GF-D8 (cell line): ENCODE measurements at places on chromosomes 5 and 9.

DNA sequence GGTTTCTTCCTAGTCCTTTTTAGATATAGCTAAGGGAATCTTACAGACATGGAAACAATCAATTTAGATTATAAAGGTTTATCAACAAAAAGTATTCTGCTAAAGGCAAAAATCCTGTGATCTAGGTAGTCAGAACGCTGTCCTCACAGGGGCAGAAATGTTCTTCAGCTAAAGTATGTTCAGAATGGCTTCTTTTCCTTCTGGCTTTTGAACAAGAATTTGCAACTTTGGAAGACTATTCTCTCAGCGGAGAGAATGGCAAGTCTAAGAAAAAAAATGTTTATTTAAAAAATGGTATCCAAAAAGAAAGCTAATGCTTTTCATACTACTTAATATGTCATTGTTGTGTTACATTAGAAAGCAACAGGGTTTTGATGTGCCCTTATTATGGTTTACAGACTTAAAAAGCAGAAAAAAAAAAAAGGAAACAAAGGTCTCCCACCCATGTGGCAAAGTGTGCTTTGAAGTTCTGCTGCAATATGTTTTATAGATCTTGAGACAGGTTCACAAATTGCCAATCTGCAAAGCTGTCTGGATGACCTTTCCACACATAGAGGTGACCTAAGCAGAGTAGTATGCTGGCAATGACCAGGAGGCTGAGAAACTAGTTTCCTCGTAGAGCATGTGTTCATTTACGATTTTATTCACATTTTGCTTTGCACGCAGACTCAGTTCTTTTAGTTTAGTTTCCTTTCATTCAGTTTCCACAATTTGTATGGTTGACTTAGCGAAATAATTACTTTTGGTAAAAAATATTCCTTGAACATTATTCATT is 45.1 kb upstream of the PJA2 start:
- no peak for DNase-seq

DNA sequence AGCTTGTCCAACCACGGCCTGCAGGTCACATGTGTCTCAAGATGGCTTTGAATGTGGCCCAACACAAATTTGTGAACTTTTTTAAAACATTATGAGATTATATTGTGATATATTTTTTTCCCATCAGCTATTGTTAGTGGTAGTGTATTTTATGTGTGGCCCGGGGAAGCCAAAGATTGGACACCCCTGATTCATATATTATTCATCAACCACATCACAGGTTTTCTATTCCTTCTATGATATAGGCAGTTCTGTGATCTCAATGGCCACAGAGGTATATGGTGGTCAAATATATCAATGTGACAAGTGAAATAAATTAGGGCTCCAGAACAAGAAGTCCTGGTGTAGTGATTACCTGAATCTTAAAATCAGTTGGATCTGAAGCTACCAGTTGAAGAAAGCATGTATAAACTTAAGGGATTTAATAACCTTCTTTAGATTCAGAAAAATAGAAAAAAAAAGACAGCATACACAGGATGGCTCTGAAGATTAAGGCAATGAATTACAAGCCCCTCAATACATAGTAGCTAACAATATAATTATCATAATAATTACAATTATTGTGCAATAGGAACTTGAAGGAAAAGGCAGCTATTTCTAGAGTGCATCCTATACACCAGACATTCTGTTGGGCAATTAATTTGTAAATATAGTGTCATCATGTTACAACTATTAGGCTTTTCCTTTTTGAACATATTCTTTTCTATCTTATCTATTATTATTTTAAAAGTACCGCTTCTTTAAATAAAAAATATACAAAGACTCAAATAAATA is 530.4 kb upstream of the PTPRD start:
- DNase-seq: no peak

DNA sequence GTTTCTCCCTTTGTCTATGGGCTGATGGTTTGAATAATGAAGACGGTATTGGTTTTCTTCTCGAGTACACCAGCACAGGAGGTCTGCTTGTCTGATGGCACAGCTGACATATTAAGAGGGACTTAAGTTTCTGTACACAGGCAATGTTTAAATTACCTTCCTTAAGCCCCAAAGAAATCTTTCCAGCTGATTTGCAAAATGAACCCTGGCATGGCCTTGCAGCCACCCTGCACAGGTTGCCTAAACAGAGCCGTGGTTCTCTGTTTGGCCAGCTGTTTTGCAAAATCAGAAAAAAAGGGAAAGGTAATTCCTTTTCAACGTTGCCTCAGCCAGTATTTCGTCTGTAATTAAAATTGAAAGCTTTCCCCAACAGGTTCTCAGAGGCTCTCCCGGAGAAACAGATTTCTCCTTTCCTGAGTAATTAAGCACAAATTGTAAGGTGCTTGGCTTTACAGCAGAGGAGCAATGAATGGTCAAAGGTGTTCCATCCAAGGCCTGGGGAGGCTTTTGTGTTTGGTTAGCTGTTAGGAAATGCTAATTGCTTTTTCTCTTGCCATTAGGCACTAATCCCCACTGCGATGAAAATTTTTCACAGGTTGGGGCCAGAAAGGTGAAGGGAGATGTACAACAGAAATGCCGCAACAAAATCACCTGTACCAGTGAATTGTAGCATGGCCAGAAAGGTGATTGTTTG is 138.9 kb downstream of the RASEF start:
- no peak for DNase-seq

DNA sequence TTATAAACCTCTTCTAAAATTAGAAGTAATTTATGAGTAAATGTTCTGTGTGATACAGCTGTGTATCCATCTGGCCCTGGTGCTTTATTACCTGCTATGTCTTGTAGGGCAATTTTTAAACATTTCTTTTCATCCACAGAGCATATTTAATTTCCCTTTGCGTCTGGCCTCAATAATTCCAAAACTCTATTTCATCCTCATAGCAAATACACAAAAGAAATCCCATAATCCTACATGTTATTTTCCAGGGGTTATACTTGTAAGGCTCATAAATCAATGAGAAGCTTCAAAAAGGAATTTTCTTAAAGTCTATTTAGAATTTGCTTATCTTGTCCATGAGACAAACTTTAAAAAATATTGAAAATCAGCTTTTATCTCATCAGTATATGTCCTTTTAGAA is 167.0 kb downstream of the TTC39B start:
- no peak for DNase-seq

GRCh38 chr5:173243831-173244305 is 8.9 kb upstream of the NKX2-5 start:
- DNase-seq: no peak

DNA sequence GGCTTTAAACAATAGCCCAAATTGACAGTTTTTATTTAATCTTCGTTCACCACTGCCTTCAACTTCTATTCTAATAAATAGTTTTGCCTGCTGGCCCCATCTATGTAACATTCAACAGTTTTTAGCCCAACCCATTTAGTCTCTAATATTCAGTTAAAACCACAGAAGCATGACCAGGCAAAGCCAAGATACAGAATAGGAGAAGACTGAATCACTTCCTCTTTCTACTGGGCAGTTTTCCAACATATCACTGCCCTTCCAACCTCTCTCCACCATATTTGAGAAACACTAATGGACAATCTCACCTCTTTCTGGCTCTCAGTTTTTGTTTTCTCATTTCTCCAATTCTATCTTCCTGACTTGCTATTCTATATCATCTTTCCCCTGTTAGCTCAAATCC is 352.9 kb downstream of the DNAH5 start:
- DNase-seq: peak; percentile 24

GRCh38 chr5:138949223-138949574 is 74.1 kb upstream of the LRRTM2 start:
- DNase-seq: no peak

DNA sequence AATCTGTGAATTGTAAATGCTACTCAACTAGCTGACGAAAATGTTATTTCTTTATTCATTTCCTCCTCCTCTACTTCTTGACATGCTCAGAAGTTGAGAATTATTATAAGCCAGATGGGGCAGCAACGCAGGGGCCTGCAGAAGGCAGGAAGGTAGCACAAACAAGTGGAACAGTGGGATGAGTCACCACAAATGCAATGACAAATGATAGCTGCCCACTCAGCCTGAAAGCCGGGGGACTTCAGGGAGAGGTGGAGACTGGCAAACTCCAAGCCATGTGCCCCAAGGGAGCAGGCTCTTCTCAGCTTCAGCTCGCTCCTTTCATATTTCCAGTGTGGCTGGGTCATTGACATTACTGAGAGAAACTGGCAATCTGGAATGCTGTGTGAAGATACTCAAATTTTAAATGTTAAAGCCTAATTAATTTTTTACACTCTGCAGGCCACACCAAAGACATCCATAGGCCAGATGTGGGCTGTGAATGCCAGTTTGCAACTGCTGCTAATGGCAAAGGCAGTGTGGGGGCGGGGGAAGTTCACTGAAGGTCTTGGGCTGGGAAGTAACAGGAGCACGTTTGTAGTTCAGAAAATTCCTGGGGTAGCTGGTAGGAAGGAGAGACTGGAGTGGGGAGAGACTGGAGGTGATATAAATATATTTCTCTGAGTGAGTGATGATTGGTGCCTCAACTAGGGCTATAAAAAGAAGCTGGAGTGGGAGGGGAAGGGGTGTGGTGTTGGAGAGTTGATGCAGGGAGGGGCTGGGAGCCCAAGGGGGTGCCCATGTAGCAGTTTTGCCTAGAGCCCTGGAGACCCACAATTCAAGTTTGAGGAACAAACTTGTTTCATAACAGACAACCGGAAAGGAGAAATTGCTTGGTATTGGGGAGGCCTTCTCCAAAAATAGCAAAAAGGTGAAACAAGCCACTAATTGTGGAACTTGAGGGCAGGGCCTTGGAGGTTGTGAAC is 20.8 kb upstream of the ADRB2 start:
- peak; percentile 28 for DNase-seq

- DNase-seq: no peak
Observed at GRCh38 chr9:111857555-111858211, 38.9 kb upstream of the UGCG start.

- DNase-seq: no peak
Observed at GRCh38 chr9:115941561-115942315, 211.9 kb upstream of the PAPPA start.

DNA sequence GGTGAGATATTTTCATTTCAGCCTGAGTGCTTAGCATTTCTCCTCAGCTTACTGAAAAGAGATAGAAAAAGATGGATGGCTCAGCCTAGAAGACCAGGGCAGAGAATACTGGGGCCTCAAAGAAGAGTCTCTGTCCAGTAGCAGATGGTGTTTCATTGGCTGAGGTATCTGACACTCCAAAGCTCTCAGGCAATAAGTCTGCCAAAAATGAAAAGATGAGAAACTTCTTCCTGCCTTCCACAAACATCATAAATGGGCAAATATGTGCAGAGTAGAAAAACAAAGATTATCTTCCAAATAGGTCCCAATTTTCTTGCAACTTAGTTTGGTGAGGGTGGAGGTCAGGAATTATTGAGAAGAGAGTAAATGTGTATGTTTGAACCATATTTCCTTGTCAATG is 87.4 kb upstream of the ICE1 start:
- DNase-seq: no peak

DNA sequence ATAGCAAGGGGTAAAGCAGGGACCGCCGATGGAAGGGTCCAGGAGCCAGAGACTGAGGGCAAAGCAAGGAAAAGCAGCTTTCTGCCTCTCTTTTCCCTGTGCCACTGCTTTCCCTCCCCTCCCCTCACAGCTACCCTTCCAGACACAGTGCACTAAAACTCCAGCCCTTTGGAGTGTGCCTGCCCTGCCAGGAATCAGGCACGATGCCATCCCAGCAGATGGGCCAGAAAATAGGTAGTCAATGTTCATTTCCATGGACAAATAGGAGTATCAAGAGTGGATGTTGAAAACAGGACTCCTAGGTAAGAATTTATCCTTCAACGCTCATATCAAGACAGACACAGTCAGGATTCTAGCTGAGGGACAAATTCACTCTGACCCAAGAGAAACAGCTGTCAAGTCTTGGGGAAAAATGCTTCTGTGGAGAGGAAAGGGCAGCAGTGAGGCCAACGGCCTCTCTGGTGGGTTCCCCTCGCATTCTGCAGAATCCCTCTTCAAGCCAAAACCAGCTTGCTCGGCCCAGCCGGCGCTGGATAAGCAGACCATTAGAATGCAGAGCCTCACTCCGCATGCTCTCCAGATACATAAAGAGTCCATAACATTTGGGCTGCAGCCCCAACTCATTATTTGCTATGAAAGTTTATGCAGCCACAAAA is 138.0 kb downstream of the CAAP1 start:
- DNase-seq: no peak

DNA sequence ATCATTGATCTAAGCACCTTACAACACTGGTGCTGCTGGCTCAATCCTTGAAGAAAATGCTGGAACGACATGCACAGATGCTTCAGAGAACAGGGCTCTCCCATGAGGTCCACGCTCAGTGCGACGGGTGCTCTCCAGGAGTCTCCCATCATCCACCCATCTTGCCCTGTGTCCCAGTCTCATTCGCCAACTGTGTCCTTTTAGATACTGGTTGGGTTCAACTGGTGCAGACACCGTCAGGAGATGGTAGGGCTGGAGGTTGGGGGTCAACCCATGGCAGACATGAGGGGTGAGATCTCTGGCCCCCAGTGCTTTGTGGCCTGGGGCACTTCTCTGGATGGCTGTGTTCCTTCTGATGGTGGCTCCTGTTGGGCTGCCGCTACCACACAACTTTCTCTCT is 1.6 kb upstream of the OBP2B start:
- no peak for DNase-seq

- no peak for DNase-seq
Observed at GRCh38 chr9:35611230-35611797, 6.3 kb downstream of the TESK1 start.

DNA sequence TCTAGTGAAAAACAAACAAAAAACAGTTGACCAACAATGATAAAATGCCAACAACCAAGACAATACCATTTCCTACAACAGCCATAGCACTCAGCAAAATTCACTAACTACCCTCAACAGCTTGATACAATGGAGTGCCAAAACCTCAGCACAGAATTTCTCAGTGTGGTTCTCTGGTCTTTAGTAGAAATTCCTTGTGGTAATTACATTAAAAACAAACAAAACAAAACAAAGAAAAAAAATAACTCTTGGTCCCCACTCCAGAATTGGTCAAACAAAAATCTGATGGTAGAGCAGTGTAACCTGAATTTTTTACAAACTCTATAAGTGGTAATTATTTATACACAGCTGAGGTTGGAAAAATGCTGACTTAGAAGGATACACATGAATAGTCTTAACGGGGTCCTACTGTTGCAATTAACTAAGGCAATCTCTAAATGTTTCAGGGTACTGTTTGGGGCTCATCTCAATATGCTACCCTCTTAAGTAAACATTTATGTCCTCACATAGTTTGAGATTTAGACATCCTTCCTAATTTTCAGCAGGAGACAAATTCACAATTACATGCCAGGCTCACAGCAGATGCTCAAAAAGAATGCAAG is 13.8 kb downstream of the CSNK1A1 start:
- DNase-seq: no peak

- no peak for DNase-seq
Observed at GRCh38 chr9:82153032-82153431, 164.5 kb downstream of the SPATA31D1 start.

- DNase-seq: no peak
Observed at GRCh38 chr9:83219924-83220438, 157.0 kb upstream of the RASEF start.

DNA sequence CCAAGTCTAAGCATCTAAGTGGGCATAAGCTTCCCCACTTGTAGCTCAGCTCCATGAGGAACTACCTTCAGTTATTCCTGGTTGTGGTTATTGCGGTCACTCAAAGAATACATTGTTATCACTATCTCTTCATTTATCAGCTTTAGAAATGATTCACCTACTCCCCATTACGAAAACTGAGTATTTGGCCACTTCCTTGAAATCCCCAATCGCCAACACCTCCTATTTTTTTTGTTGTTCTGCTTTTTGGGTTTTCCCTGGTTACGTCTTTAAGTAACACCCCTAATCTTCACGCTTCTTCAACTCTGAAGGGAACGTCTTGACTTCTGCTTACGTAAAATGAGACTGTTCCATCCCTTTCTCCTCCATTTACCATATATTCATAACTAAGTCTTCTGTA is 20.7 kb downstream of the MAPK9 start:
- peak; percentile 86 for DNase-seq
